ENCODE measurements at places on chromosomes 7 and 10.

- DNase-seq, result no peak
Measured at GRCh38 chr10:66833861-66834260, 92.0 kb upstream of the LRRTM3 start.

- no peak for DNase-seq
Measured at GRCh38 chr10:109029870-109030269, 893.4 kb downstream of the XPNPEP1 start.

DNA sequence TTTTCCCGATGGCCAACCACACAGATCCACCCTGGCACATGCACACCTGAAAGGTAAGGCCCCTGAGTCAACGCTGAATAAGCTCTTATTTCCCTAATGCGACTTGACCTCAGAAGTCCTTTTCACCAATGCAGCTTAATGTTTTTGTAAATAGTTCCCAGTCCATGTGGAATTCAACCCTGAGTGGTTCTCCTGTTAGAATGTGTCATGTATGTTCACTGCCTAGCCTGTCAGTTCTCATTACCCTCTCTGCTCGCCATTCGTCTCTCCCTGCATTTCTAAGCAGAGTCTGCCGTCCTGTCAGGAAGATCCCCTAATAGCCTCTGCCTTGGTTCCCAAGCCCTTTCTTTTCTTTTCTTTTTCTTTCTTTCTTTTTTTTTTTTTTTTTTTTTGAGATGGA lies 392.6 kb upstream of the SHH start:
- DNase-seq, result no peak

DNA sequence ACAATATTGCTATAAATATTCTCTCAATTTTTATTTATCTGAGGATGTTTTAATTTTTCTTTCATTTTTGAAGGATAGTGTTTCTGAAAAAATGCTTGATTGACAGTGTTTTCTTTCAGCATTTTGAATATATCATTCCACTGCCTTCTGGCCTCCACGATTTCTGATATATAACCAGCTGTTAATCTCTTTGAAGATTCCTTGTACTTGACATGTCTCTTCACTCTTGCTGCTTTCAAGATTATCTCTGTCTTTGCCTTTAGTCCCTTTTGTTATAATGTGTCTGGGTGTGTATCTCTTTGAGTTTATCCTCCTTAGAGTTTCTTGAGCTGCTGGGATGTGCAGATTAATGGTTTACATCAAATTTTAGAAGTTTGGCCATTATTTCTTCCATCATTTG lies 22.8 kb upstream of the DNAJC1 start:
- DNase-seq, result no peak

DNA sequence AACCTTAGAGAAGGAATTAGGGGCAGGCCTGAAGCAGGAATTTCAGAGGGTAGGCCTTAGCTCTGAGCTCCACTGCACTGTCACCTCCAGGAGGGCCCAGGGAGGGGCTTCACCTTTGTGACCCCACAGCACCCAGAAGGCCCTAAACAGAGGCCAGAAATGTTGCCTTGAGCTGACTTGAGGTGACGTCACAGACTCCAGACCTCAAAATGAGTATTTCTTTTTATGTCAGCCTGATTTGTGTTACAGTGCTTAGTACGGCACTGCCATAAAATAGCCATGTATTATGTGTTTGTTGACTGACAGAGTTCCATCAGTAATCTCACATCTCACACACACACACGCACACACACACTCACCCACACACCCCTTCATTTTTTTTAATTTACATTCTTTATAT lies 211.2 kb downstream of the CCDC3 start:
- no peak for DNase-seq
